Breast epithelium (tissue), 4 donors: ENCODE measurements at places on chromosomes 5 and 9. TPM values are rescaled to one million over a fixed set of nuclear protein-coding genes. Genes with fewer than 3 reads are reported as not detected.
A peak's percentile ranks its signal among the peaks of the same experiment; 100 is the strongest.

GDNF gene
- 0.33 TPM for total RNA-seq

DNA sequence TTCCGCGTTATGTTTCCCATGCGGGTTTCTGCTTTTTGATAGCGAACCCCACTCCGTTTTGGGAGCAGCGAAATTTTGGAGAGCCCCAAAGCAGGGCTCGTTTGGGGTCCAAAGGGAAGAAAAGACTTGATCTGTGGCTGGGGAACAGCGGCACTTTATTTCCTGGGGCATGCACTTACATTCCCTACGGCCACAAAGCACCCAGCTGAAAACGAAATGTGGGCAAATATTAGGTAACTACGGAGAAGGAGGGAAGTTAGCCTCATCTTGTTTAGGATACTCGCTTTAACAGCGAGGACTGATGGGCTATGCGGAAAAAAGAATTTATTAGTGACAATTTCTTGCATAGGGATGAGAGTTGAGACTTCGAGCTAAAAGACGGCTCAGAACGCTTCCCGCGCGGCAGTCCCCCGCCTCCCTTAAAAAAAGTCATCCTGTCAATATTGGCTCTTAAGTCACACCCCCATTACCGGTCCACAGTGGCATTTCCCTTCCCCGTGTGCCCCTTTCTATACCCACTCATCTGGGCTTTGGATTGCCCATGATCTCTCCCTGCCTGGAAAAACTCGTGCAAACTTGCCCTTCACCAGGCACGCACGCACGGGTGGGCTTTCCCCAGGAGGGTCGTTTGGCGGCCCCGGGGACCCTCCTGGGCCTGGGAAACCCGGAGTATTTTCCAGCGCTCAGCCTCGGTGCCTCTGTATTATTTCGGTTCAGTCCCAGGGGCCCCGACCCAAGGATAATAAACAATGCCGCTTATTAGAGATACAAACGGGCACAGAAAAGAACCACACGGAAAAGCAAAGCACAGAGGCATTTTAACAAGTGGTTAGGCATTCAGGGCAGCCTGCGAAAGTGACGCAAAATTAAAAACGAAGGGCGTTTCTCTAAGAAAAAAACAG, 35.8 kb upstream of the NFIB start:
- peak overlapping the region; percentile 92 for H3K27ac ChIP-seq
- peak overlapping the region; percentile 55 for H3K4me3 ChIP-seq
- no peak for DNase-seq
- H3K36me3 ChIP-seq, result no peaks in the 10 kb centered on the region

DNA sequence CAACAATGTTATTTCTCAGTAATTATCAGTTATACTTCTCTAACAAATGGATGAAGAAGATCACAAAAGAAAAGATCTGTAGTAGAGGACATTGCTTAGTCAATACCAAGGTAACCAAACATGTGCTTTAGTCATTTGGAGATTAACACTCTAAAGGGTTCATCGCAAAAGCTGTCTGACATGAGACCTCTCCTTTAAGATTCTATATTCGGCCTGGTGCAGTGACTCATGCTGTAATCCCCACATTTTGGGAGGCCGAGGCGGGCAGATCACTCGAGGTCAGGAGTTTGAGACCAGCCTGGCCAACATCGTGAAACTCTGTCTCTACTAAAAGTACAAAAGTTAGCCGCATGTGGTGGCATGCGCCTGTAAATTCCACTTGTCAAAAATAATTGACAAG, 18.3 kb upstream of the CKMT2 start:
- H3K27me3 ChIP-seq, result no peaks in the 10 kb centered on the region
- no peak for DNase-seq
- no peaks in the 10 kb centered on the region for H3K36me3 ChIP-seq
- no peak overlapping the region for H3K4me3 ChIP-seq
- no peak overlapping the region for H3K27ac ChIP-seq

DNA sequence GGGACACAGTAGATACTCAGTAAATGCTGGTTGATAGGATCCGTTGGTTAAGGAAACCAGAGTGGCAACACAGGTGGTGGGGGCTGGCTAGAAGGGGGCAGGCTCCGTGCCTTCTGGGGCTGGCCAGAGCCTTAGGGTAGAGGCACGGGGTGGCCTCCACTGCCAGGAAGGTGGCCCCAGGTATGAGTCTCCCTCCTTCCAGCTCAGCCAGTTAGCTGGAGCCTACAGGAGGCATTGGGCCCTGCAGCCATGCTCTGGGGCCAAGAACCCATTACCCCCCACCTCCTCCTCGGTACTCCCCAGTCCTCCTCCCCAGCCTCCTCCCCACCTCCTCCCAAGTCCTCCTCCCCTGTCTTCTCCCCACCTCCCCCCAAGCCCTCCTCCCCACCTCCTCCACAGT, 27.7 kb downstream of the CXXC5 start:
- no peak for DNase-seq
- peaks cover 36% of the 10 kb centered on the region for H3K4me1 ChIP-seq
- no peaks in the 10 kb centered on the region for H3K27me3 ChIP-seq
- no peak overlapping the region for H3K4me3 ChIP-seq
- peak overlapping the region; percentile 97 for H3K27ac ChIP-seq
